ENCODE measurements at places on chromosomes 5 and 9.

DNA sequence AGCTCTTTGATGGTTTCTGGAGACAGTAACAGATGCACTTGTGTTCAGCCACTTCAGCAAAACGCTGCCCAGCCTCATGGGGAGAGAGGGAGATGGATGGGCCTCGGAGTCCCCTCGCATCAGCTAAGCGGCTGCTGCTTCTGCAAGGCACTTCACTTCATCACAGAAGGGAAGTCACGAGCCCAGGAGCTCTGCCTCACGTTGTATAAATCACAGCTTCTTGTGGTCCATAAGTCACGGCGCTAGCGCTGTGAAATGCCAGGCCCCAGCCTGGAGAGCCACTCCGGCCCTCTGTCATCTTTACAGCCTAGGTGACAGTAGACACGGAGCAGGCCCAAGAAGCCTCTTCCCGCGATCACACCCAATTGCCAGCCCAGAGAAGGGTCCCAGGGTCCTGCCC lies 23.4 kb downstream of the DBH start:
- DNase-seq: no peak

DNA sequence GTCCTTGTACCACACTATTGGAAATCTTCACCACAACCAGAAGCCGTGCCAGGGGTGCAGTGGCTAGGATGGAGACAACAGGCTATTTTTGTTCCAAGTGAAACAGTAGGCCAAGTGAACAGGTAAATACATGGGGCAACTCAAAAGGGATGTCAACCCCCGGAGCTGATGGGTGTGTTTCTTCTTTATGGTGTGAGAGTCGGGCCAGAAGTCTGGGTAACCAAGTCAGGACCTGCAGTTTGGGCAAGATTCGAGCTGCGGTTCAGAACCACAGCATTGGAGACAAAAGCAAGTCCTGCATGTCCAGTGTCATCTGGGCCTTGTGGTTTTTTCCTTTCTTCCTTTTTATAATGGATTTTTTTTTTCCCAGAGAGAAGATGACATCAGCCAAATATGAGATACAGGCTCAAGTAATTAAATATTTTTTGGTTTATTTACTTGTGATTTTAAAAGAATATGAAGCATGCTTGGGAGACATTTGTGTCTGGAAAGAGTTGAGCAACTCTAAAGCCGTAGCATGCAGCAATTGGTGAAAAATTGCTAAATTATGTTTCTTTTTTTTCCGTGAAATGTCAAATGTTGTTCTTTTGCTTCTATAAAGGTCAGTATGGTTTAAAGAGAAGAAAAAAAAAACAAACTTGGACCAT lies 261.6 kb downstream of the ARRDC3 start:
- DNase-seq: no peak

DNA sequence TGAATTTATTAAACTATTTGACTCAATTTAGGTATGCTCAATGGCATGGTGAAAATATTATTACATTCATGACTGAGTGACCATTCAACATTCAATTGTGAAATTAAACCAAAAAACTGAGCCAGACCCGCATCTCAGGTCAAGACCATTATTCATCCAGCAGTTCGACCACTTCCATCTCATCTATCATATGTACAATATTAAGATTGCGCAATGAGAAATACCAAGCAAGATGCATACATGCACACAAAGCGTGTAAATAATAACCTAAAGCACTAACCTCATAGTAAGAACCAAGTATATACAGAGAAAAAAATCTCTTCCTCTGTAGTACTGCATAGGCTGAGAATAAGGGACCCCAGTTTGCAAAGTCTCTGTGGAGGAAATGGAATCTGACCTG lies 310.2 kb downstream of the ADGRV1 start:
- DNase-seq: no peak

DNA sequence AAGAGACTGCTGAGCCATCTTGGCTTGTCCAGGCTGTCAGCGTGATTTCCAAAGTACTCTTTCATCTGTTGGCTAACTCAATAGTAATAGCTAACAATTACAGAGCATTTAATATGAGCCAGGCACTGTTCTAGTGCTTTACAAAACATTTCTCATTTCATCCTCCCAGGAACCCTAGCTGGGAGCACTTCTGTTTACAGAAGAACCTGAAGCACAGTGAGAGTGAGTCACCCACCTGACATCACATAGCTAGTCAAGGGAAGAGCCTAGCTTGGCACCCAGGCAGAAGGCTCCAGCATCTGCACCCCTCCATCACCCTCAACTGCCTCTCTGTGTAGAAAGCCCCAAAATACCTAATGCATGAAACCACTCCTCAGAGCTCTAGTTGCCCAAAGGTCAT lies 57.5 kb upstream of the IQGAP2 start:
- no peak for DNase-seq
